NCI-H446 treated with DMSO at 0.1 percent for 48 hours (cell line): ENCODE measurements at places on chromosomes 3 and 15.

- no peak for DNase-seq
These were observed 34.7 kb downstream of the KLHL25 start for GRCh38 chr15:85760049-85760448.

DNA sequence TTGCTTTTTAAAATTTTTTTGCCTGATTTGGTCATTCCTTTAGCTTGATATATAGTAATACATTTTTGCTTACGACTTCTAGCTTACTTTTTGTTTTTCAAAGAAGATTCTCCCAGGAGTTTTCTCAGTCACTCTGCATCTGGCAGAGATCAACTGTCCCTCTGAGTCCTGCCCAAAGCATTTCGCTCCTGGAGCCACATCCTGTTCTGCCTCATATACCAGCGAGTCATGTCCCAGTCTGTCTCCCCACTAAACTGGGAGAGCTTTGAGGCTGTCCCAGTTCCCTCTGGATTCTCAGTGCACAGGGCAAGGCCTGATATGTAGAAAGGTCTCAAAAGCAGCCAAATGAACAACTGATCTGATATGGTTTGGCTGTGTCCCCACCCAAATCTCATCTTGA, 326.3 kb downstream of the ARRDC4 start:
- DNase-seq, result no peak

DNA sequence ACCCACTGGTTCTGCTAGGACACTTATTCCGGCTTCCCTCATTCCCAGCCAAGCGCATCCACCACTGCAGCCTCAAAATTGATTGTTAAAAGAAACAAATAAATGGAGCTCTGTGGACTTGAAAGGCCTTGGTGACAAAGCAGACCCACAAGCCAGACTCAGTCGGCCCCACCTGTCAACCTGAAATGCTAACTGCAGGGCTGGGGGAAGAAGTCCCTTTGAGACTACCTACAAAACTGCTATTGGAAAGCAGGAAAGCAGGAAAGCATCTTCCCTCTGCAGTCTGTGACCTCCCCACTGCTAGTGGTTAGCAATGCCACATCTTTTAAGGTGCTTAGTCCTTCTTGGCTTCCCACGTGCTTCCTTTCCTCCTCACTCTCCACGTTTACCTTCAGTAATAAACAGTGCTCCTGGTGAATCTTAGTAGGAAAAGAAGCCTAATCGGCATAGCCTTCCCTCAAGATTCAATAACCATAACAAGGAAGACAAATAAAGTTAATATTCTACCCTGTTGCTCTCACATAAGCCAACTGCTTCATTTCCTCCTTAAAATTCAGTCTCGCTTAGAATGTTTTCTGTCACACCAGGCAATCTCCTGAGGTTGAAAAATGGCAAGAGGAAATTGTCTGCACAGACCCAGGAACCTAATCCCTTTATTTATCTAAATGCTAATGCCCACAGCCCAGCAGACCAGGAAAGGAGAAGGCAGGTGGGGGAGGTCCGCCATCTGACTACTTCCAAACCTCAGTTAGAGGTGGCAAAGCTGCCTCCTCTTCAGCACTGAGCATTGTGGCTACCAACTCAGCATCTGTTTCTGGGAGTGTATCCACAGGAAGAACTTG, 296.2 kb downstream of the NEK10 start:
- no peak for DNase-seq

GRCh38 chr15:44710236-44711095, 657 bp downstream of the PATL2 start:
- no peak for DNase-seq

DNA sequence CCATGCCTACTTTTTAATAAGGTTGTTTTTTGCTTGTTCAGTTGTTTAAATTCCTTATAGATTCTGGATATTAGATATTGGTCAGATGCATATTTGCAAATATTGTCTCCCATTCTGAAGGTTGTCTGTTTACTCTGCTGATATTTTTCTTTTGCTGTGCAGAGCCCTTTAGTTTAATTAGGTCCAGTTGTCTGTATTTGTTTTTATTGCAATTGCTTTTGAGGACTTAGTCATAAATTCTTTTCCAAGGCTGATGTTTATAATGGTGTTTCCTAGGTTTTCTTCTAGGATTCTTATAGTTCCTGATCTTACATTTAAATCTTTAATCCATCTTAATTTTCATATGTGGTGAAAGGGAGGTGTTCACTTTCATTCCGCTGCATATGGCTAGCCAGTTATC, 77.4 kb downstream of the PTPRG start:
- DNase-seq, result no peak

- peak; percentile 47 for DNase-seq
These were observed 98.1 kb downstream of the SEMA5B start for GRCh38 chr3:122929188-122930062.

DNA sequence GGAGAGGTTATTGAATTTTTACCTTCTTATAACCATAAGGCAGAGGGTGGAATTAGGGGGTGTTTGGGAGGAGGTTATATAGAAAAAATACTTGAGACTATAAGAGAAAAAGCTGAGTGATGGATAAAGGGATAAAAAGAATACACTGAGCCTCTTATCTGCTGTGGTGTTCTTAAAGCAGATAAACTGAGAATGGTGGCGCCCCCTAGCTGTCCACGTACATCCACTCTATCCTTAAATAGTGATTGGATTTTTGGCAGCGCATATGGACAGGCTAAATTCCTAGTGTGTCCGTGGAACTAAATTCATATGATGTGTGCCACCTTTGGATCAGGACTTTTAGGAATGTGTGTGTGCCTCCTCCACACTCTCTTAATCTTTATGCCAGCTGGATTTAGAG, 121.1 kb downstream of the OXSM start:
- no peak for DNase-seq

GRCh38 chr3:57755368-57755675, 787 bp upstream of the SLMAP start:
- no peak for DNase-seq

- no peak for DNase-seq
These were observed 2.6 kb upstream of the SKOR1 start for GRCh38 chr15:67822537-67823313.
